ENCODE measurements at places on chromosomes 5 and 9. TPM values are rescaled to one million over a fixed set of nuclear protein-coding genes. Genes with fewer than 3 reads are reported as not detected.

Gene SLC36A3
- not detected for polyA plus RNA-seq

Gene OGN
- not detected for polyA plus RNA-seq

Gene LCN15
- polyA plus RNA-seq, result 0.74 TPM

- no peak for DNase-seq
These were observed 211.2 kb downstream of the GADD45G start for GRCh38 chr9:89815903-89816573.

Gene CYLC2
- polyA plus RNA-seq, result not detected

Gene THBS4
- 442 TPM for polyA plus RNA-seq

Gene UHRF2
- polyA plus RNA-seq, result 29.7 TPM

DNA sequence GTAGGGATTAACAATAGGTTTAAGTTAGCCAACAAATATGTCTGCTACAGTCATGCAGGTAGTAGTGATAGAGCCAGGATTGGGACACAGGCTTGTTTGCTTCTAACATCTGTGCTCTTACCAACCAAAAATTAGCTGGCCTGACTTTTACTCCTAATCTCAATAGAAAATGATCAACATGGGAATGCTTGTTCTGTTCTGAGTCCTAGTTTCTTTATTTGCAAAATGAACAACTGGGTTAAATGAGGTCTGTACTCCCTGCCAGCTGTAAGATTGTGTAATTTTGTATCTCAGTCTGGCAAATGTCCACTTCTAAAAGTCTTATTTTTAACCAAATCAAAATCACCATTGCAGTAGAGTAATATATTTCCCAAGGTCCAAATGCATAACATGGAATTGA, 216.8 kb downstream of the NMUR2 start:
- no peak for DNase-seq

DNA sequence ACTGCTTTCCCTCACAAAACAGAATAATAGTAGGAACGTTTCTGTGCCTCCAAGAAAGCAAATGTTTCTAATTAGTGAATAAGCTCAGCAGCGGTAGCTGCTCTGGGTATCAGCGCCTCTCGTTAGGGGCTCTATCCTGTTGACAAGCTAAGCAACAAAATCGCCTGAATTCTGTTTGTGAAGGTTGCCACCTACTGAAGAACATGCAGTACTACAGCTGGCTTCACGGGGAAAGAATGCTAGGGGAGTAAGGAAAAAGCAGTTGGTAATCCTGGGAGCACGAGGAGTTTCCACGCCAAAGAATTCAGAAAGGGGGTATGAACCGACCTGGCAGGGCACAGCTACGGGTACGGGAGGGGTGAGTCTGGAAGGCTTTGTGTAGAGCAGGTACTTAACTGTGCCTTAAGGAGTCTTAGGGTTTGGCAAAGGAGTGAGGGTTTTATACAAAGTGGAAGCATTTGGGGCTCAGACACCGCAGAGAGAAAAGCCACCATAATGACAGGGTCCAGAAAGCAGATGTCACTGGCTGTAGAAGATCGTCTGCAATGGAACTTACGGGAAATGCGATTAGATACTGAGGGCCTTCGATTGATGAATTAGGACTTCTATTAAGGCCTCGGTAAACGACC, 171.7 kb downstream of the TTC39B start:
- DNase-seq, result peak; percentile 85

DNA sequence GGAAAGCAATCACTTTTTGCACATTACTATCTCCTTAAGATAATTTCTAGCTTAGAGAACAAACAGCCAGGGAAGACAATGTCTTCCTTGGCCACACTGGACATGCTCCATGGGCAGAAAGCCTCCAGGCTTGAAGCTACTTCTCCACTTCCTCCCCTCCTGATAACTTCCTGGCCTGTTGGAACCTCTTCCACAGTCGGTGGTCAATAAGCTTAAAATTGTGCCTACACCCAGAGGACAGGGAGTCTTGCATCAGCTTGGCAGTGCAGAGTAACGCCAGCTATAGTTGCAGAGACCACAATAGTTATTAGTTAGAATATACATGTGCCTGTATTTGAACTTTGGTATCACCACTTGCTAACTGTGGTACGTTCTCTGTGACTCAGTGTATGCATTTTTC, 58.1 kb upstream of the ABCA1 start:
- no peak for DNase-seq

DNA sequence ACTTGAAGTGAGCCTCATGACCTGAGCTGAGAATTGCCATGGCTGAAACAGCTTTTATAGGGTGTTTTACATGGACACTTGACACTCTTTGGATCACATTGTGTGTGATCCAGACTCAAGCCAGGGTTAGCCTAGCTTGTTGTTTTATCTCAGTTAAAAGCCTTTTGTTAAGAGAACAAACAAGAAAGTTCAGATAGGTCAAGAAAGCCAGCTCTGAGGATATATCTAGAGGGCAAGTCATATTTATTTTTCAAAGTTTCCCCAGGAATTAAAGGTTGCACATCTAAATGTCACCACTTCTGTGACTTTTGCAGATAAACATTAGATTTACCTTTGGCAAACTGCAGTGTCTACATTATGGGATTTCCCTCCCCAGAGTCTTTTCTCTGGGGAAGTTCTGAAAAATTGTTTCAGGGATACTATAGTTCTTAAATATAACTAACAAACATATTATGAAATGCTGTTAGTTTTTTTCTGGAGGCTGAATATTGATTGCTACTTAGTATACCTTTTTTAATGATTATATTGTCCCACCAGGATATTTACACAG, 134.5 kb downstream of the C9orf152 start:
- no peak for DNase-seq

Gene RAI14
- polyA plus RNA-seq, result 28.7 TPM

- DNase-seq, result no peak
These were observed 27.0 kb upstream of the ZNF354B start for GRCh38 chr5:178832618-178833201.

All from muscle of arm (tissue), 14 donors.